Neural crest cell (in vitro differentiated cells): ENCODE measurements at places on chromosomes 3 and 15.

- no peak for DNase-seq
These were observed 3.2 kb upstream of the BMF start for GRCh38 chr15:40111888-40112287.

DNA sequence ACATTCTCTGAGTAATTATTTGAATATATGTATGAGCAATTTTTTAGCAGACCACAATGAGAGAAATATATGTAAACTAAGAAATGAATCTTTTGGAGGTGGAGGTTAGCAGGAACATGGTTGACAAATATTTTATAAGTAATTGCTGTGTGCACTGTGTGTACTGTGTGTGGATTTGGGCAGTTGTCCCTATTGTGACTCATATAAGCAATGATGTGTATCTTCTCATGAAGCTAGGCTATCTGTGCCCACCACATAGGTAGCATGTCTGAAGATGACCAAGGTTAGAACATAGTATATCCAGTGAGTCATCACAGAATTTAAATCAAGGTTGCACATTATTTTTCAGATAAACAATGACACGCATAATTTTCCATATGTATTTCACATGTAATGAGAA is 713.9 kb upstream of the GBE1 start:
- DNase-seq: no peak

DNA sequence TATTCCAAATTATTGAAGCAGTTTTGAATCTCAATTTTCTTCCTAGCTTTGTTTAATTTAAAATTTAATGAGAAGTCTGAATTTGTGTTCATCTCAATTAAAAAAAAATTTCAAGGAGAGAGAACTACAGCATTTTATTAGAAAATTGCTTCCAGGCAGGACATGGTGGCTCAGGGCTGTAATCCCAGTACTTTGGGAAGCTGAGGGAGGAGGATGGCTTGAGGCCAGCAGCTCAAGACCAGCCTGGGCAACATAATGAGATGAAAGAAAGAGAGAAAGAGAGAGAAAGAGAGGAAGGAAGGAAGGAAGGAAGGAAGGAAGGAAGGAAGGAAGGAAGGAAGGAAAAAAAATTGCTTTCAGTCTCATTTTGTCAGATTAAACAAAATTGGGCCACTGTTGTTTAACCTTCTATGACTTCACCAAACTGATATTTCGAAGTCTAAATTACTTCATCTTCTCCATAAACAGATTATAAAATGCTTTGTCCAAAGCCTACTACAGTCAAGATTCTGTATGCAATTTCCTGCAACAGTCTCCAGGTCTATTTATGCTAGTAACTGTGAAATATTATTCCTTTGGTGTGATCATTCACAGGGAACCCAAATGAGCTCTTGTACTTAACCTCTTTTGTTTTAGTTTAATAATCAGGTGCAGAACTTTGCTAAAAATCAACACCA is 6.6 kb upstream of the ABHD6 start:
- DNase-seq: no peak

- DNase-seq: no peak
These were observed 118.9 kb upstream of the MEIS2 start for GRCh38 chr15:37219211-37219701.

DNA sequence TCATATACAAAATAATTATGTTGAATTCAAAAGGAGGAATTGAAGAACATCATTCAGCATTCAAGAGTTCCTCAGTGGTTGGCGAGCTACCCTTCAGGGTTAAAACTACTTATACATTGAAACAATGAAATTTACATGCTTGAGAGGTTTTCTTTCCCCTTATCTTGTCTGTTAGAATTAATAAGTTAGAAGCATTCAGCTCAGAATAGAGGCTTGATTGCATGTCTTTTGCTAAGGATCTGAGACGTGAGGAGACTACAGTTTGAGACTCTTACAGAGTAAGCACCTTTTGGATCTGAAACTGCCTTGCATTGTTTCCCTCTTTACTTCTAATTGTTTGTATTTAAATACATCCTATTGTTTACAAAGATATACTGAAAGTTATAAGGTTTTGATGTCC is 157.6 kb downstream of the NSUN3 start:
- DNase-seq: no peak

- no peak for DNase-seq
These were observed 29.0 kb downstream of the ABHD6 start for GRCh38 chr3:58266577-58266976.

GRCh38 chr3:149430216-149430615 is 44.3 kb upstream of the TM4SF4 start:
- DNase-seq: no peak

GRCh38 chr3:82410366-82410765 is 648.9 kb upstream of the GBE1 start:
- no peak for DNase-seq

- no peak for DNase-seq
These were observed 723.5 kb downstream of the NLGN1 start for GRCh38 chr3:174120997-174121396.

DNA sequence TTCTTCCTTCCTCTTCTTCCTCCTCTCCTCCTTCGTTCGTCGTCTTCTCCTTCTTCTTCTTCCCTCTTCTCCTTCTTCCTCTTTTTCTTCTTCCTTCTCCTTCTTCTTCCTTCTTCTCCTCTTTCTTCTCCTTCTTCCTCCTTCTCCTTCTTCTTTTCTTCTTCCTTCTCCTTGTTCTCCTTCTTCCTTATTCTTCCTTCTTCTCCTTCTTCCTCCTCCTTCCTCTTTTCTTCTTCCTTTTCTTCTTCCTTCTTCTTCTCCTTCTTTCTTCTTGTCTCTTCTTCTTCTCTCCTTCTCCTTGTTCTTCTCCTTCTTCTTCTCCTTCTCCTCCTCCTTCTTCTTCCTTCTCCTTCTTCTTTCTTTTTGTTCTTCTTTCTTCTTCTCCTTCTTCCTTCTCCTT is 35.3 kb downstream of the SPG21 start:
- DNase-seq: no peak

DNA sequence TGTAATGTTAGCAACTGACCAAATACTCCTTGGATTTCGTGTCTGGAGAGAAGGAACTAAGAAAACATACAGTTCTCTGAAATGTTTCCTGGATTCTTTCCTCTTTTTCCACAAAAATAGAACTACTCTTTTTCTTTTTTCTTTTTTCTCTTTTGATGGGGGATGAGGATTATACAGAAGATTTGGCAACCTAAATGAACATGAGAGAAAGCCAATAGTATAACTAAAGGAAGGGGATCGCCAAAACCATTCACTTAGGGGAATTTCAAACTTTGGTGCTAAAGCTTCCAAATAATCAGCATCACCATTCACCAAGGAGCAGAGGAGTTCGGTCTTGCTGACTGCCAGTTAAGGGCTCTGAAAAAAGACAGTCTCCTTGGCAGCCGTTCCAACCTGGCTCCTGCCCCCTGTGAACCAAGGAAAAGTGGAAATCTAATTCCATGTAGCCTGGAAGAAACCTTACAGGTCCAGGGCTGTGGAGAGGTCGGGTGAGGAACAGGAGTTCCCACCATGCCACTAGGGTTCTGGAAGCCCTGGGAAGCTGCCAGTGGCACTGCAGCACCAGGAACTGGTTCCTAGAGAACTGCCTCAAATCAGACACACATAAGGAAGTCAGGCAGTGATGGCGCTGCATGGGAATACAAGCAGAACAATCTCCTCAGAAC is 176.9 kb downstream of the TNIK start:
- DNase-seq: no peak

- DNase-seq: no peak
These were observed 28.9 kb upstream of the LSAMP start for GRCh38 chr3:116474032-116474780.

DNA sequence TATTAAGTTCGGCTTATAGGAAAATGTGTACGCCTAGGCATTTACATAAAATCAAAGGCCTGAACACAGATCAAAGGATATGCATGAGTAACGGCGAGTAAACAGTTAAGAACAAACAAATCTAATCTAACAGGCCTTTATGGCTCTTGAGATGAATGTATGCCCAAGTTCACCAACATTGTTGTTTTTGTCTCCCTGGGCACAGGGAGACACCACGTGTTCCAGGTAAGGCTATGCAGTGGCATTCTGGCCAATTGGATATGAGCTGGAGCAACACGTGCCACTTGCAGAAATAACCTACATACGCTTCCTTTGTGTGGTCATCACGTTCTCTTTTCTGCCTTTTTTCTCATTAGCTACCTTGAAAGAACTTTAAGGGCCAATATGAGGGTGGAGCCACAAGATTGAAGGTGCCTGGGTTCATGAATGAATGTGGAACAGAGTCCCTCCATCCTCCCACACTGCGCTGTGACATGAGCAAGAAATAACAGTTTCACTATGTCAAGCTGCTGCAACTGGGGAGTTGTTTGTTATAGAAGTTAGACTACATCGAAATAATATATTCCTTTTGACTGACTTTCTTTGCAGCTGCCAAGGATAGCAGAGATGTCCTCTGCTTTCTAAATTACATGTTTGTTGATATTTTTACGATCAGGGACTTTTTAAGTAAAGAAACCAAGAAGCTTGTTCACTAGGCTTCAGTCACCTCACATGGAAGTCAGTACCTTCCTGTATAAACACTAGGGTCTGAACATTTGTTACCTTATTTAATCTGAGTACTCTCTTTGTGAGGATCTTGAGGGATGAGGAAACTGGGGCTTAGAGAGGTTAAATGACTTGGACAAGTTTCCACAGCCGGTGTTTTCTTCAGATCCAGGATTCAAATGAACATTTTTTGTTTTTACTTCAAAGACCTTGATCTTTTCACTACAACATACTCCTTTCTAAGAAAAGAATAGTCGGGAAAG is 427.5 kb upstream of the TBL1XR1 start:
- no peak for DNase-seq

DNA sequence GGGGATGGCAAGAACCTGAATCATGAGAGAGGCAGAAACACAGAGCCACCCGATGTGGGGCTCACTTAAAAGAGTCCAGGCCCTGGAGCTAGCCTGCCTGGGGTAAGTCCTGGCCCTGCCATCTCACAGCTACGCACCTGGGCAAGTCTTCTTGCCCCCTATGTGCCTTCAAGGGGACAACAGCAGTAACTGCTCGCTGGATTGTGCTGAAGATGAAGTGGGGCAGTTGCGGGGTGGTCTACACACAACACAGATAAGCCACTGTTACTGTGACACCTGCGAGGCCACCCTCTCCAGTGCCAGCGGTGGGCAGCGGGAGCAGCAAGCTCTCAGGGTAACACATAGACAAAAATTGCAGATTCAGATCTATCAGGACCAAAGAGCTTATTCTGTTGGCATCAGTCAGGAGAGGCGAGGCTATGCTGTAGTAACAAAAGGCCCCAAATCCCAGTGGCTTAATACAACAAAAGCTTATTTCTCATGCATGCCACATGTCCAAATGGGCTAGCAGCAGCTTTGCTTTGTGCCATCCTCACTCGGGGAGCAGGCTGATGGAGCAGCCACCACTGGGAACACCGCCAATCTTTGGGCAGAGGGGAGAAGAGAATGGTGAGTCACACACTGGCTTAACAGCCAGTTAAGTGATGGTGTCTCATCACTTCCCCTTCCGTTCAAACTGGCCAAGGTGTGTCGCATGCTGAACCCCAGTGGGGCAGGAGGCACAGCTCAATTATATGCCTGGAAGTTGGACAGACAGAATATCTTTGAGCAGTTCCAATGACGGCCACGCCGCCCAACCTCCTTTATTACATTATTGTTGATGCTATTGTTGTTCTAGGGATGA is 78.3 kb downstream of the WNT7A start:
- DNase-seq: no peak

- no peak for DNase-seq
These were observed 14.1 kb downstream of the TEX264 start for GRCh38 chr3:51684971-51685751.

DNA sequence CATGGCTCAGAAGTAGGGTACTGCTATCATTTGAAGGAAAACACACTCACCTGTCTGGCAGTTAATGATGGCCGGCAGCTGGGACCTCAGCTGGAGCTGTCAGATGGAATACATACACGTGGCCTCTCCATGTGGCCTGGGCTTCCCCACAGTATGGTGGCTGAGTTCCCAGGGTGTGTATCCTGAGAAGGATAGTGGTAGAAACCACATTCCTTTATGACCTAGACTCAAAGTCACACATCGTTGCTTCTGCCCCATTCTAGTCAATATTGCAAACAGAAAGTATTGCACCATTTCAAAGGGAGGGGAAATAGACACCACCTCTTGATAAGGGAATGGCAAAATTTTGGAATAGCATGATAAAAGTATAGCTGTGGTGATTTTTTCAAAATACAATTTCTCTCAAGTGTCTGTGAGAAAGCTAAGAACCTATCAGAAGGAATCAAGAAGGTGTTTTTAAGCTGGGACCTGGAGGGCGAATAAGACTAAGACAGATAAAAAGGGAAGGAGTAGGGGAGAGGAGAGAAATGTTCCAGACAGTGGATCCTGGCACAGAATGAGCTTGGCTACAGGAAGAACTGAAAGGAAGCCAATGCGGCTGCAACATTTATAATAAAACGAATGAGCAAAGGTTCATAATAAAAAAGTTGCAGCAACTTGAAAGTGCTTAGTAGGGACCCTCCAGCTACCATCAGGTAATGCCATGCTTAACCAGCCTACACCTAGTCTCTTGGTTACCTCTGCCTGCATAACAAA is 40.1 kb upstream of the GALNT15 start:
- no peak for DNase-seq
